Occipital lobe (tissue), 3 donors: ENCODE measurements at places on chromosomes 5 and 9.

- no peak for DNase-seq
Observed at GRCh38 chr5:12460493-12461261, 556.4 kb upstream of the CTNND2 start.

GRCh38 chr5:32325062-32325461 lies 12.3 kb upstream of the MTMR12 start:
- peak; percentile 6 for DNase-seq

DNA sequence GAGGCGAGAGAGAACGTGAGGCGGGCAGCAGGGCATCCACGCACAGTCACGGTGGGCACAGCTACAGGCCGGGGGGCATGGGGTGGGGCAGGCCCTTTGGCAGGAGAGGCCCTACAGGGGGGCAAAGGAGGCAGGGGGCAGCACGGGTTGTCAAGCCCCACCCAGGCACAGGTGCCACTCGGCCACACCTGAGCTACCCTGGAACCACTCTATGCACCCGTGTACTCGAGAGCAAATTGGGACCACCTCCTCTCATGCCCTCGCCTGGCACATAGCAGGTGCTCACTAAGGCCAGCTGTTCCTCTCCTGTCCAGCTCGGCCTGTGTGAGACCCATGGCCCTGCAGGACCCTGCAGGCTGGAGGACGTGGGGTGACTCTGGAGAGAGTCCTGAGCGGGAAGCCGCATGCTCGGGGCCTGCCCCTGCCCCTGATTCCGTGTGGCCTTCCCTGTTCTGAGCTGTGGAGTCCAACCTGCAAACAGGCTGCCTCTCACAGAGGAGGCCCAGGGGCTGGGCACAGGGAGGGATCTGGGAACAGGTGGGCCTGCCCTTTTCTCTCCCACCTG lies 31.4 kb upstream of the SARDH start:
- no peak for DNase-seq

DNA sequence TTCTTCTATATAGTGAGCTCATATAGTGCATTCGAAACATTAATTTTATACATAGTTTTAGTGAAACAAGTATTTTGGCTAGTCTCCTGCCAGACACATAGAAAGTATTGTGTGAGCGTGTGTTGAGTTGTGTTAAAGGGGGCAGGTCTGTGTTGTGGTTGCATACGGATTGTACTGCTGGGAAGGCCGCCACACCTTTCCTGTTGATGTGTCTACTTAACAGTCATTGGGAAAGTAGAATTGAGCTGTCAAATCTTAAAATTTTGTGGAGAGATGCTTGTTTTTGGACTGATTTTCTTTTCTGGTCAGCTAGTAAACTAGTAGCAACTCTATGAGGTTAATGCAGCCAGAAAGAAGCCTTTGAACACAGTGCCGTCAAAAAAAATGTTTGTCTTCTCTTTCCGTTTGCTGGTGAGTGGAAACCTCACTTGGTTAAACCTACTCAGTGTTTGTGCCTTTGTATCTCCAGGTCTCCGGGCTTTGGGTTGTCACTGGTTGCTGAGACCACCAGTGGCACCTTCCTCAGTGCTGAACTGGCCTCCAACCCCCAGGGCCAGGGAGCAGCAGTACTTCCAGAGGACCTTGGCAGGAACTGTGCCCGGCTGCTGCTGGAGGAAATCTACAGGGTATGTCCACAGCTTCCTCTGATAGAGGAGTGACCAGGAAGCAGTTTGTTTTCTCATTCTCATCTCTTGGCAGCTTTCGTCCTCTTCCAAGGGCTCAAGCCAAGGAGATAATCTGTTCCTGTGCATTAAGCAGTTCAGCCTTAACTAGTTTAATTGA lies 51.5 kb downstream of the RCL1 start:
- DNase-seq = no peak

DNA sequence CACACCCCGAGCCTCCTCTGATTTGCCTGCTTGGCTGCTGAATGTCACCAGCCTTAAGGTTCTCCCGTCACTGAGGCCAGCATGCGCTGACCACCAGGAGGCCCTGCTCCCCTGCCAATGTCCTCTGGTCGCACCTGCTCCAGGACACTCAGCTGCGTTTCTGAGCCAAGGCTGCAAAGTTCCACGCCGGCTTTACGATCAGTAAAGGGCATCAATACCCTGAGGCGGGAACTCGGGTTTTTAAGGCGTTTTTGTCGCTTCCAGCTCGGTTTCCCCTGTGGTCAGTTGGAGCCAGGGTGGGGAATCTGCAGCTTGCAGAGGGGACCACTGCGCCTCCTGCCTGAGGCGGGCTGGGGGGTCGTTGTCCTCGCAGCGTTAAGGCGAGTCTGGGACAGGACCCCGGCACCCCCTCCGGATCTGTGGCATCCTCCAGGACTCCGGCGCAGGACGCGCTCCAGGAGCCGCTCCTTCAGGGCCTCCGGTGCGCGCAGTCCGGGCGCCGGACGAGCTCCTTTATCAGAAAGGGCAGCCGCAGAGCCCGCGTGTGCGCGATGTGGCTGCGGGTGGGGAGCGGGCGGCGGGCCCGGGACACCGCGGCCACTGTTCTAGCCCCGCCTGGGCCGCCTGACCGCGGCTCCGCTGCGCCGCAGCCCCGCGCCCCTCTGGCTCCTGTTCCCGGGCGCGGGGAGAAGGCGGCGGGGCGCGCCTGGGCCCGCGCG lies 24.1 kb upstream of the FLT4 start:
- no peak for DNase-seq
